ENCODE measurements at places on chromosomes 12 and 14.

DNA sequence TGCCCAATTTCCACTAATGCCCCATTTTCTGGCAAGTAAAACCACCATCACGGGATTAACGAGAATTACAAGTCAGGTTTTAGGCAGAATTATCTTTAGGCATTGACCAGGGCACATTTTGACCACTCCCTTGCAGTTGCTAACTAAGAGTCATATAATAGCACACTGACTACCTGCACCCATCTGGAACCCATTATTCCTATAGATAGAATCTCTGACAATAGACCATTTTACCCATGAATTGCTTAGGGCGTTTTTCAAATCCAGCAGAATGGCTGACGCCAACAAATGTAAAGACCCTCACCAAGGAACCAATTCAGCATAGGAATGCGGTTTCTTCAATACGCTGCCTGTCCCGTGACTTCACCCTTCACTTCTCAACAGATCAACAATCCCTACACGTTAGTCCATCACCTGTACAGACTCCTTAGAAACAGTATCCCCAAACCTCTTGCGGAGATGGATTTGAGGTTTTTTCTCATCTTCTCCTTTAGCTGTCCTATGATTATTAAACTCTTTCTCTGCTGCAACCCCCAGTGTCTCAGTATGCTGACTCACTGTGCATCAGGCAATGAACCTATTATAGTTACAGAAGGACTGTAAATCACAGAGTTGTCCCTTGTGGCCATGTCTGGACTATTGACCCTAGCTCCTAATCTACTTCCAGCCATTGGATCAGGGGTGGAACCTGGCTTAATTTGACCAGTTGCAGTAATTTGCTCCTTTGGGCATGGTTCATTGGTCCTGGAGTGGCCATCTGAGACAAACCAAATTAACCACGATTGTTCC lies 177.3 kb upstream of the PLXNC1 start:
- DNase-seq: no peak

- no peak for DNase-seq
Measured at GRCh38 chr12:42039176-42039575, 105.5 kb downstream of the GXYLT1 start.

- no peak for DNase-seq
Measured at GRCh38 chr12:21644516-21644915, 13.1 kb downstream of the LDHB start.

GRCh38 chr14:39267608-39268005 lies 33.9 kb downstream of the MIA2 start:
- DNase-seq: no peak

- no peak for DNase-seq
Measured at GRCh38 chr12:42332301-42333285, 6.6 kb downstream of the PPHLN1 start.

- no peak for DNase-seq
Measured at GRCh38 chr14:24670594-24670993, 36.6 kb upstream of the GZMB start.

DNA sequence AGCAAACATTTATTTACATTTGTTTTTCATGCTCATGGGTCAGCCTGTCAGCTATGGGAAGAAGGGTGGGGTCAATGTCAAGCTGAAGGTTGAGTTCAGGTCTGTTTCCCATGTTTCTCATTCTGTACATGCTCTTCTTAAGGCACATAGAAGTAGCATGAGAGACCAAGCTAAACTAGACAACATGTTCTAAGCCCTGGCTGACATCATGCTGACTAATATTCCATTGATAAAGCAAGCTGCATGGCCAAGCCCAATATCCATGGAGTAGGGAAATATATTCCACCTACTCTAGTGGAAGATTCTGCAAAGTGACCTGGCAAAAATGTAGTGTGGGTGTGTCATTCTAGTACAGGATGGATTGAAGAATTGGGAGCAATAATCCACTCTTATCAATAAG lies 44.1 kb downstream of the PLXNC1 start:
- DNase-seq: no peak

DNA sequence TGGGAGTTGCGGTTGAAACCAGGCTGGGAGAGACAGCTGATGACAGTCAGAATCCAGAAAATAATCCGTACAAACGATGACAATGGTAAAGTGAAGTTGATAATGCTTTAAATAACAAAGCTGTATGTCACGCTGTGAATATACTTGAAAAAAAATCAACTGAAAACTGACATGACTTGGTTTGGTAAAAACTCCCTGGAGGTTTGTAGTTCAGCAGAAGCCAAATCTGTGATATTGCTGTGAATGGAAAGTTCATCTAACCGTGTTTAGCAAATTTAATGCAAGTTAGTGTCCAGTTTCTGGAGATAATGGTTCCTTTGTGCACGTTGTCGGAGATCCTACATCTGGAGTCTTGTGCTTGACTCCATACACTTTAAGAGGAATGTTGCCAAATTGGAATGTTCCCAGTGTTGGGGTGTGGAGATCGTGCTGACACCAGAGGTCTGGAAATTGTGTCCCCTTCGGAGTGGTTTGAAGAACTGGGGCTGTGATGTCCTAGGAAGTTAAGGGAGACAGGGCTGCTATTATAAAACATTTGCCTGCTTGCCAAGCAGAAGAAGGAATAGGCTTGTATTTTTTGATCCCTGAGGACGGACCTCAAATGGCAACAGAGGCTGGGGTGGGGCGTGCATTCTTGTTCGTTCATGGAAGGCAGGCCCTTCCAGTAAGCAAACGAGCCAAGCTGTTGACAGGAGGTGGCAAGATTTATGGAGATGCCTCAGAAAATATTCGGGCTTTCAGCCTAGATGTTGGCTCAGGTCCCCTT lies 30.6 kb downstream of the PPFIBP1 start:
- no peak for DNase-seq

DNA sequence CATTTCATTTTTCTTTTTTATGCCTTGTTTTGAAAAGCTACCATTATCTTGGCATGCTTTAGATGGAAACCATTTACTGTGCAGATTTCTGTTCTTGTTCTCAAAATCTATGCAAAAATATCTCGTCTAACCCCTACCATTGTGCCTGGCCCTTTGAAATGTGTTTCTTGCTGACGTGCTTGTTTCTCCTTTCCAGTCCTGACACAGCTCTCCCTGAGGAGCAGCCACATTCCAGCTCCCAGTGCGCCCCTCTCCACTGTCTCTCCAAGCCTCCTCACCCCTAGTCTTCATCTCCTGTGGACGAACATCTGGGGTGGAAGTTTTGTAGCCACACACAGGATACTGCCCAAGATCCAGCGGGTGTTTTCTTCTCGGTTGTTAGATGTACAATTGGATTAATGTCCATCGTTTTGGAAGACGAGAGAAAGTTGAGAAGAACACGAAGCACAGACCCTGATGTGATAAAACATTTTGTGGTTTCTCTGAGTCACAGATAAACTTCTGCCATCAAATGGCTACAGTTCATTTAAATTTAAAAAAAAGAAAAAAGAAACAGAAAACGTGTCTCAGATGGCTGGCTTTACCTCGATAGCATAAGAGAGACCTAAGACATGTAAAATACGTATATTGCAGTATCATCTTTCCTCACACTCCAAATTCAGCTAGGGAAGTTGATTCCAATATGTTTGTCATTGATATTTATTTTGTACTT lies 21.9 kb upstream of the FGD4 start:
- DNase-seq: no peak

GRCh38 chr14:77212943-77213678 lies 31.5 kb downstream of the TMEM63C start:
- no peak for DNase-seq

GRCh38 chr12:560691-561390 lies 101.1 kb downstream of the B4GALNT3 start:
- no peak for DNase-seq

GRCh38 chr14:58626431-58626831 lies 11.3 kb upstream of the DACT1 start:
- no peak for DNase-seq

GRCh38 chr12:107242189-107242588 lies 148.8 kb upstream of the CRY1 start:
- no peak for DNase-seq

GRCh38 chr14:39946807-39947206 lies 514.6 kb upstream of the FBXO33 start:
- no peak for DNase-seq

- DNase-seq: no peak
Measured at GRCh38 chr14:97723819-97724218, 926.6 kb downstream of the VRK1 start.

DNA sequence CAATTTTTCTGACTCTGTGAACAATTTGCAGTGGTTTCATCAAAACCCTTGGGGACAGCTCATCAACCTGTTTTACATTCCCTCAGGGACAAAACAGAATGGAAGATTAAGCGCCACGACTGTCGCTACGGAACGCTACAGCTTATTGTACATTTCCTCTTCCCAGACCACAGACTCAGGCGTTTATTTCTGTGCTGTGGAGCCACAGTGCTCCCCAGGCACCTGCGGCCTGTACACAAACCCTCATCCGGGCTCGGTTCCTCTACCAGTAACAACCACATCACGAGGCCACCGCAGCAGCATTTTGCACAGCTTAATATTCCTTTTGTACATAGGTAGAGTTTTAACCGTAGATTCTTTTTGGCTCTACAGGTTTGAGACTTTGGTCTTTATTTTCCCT lies 397.4 kb upstream of the OR4E1 start:
- DNase-seq: no peak

DNA sequence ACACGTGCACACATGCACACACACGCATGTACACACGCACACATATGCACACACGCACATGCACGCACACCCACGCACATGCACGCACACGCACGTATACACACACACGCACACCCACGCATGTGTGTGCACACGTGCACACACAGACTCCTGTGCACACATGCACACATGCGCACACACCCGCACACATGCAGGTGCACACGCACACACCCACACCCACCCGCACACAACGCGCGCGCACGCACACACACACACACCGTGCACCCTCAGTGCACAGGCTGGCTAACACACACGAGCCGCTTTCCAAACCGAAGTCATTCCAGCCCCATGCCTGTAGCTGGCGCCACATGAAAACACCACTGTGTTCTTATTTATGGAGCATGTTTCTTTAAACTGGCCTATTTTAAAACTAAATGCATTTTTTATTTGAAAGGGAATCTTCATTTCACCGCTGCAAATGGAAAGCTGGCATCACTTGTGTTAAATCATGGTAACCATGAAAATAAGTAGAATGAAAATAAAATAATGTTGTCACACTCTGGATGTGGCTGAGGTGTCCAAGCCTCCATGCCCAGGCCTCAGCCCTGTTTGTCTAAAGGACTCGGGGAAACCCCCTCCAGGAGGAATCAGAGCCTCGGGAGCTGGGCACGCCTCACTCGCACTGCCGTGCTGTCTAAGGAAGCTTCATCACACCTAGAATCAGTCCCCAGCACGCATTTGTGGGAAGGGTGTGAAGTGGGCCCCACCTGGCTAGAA lies 45.1 kb downstream of the GALNT9 start:
- no peak for DNase-seq

DNA sequence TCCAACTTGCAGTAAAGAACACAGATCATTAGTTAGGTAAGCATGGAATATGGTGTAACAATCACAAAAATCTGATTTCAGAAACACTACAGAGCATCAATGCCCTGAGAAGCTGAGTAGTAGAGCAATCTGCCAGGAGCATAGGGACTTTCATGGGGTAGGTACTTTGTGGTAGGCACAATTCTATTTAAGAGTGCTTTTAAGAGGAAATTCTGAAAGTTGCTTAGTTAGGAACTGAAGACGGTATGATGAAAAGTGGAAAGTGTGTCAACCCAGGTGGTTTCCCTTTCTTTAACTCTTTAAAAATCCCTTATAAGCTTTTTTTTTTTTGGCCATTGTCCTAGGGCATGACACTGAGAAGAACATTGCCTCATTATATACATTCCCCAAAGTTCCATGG lies 535.7 kb upstream of the FBXO33 start:
- DNase-seq: no peak

DNA sequence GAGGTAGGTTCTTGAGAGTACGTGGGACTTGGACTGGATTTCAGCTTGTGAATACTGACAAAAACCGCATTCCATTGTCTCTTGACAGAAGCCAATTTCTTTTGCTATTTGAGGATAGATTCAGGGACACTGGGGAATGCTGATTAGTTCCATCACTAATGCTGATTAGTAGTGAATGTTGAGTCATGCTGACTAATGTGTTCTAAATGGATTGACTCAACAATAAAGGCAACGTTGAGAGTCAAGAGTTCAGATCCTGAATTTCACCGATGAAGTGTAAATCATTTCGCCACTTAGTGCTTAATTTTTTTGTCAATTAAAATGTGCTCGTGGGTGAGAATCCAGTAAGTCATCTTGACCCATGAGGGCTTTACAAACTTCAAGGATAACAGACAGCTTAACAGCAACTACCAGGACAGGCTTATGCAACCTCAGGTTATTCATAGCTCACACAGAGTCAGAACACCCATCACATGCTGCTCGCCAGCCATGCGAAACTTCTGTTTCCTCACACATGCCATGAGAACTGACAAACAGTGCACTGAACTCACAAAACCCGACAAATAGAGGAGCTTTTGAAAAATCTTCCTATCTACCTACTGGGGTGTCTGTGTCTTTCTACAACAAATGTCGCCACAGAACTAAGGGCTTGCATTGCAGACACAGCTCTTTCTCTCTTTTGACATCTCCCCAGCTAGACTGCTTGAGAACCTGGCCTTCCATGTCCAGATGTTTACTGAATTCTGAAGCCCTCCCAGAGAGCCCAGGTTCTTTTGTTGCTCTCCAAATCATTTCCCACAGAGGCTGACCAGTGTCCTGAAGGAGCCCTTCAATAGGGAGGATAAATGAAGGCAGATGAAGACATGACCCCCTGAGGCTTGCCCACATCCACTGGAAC lies 316.4 kb downstream of the ZFP36L1 start:
- no peak for DNase-seq

Data from stimulated activated CD8-positive, alpha-beta memory T cell treated with anti-CD3 and anti-CD28 coated beads, Interleukin-4, amount 100 ng/mL, for 1 hour (primary cell).